ENCODE measurements at places on chromosomes 16 and 17.

DNA sequence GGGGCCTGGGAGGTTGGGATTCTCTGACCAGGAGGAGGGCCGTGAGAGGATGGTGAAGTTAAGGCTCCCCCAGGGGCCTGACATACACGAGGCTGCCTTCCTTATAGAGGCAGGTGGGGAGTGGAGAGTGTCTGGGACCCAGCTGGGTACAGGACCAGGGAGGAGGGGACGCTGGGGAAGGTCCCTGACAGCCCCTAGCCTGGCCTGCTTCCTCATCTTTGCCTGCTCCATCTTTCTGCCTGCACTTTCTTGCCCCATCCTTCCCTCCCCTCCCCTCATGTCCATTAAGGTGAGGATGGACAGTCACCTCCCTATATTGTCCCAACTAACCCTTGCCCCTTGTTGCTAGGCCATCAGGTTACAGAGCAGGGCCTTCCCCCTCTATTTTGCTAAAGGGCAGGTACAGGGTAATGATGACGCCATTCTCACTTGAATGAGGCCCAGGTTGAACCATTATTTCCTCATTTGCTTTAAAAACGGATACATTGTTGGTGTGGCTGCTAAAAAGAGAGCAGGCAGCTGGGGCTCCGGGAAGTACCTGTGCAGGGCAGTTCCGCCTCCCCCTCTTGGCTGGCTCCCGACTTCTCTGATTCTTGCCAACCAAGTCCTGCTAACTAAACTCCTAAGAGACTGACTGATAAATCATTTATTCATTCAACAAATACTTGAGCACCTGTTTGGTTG is 1.3 kb downstream of the C17orf99 start:
- DNase-seq: no peak

DNA sequence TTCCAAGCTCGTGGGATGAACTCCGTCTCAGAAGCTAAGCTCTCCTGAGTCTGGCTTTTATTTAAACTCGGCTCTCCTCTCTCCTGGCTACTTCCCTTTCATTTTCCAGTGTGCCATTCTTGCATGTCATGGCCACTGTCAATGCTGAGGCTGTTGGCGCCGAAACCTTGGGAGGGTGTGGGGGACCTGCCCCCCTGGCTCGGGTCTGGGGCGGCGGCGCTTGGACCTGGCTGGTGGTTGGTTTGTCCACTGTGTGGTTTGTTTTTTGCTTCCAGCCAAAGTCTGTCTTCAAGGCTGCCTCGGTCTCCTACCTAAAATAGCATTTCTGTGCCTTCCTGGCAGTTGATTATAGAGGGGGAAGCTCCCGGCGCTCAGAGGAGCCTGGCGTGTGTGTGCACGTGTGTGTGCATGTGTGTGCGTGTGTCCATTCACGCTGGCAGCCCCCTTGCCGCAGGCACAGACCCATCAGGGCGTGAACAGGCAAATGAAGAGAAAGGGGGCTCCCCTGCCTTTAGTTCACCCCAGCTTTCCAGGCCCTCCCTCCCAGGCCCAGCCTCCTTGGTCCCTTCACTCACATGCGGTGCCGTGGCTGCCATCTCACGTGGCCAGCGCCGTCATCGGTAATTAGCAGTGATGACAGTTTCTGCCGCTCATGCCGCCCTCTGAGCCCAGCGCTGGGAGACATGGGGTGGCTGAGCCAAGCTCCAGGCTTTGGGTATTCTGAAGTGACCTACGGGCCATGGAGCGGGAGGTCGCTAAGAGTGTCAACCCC is 179.9 kb downstream of the SEC14L1 start:
- DNase-seq: no peak

DNA sequence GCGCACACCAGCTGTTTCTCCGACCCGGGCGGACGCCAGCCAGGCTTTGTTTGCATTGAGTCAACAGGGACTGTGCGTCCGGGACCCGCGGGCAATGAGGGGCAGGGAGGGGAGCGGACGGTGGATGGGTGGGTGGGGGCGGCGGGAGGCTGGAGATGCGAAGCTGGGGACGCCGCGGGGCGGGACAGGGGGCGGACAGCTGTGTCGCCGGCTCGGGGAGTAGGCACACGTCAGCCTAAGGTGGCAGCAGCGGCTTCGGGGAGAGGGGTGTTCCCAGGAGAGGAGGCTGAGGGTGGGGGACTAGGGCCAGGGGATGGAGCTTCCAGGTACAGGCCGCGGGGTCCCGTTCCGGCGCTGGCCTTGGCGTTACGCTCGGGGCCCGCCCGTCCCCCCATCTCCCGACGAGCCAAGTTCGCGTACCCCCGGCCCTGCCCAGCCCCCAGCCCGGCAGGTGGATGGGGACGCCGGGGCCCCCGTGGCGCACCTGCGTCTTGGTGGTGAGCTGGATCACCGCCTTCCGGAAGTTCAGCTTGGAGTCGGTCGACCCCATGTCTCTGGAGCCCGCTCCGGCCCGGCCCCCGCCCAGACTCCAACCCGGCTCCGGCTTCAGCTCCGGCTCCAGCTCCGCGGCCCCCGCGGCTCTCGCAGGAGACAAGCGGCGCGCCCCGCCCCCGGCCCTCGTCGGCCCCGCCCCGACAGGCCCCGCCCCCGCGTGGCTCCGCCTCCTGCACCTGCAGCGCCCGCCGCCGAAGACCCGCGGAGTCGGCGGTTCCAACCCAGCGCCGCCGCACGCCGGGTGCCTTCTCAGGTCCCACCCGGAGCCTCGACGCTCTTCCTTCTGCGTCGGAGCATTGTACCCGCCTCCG is at the start of gene HID1:
TSS of gene HID1 (minus strand) at position 653 of the 866 bp plus-strand sequence. CDS start at position 550, 103 bp downstream.
- DNase-seq: peak; percentile 69

DNA sequence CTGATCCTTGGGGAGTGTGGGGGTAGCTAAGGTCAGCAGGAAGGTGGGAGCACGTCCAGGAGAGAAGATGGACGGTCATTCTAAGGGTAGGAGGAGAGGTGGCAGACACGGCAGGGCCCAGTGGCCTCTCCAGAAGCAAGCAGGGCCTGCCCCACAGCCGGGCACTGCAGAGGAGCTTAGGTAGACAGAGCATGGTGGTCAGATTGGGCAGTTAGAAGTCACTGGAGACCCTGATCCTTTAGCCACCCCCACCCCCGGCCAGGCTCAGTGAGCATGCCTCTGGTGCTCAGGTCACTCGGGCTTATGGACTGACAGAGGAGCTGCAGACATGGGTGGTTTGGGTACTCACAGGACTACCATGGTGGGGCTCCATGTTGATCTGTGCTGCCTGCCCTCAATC is 26.3 kb downstream of the NLRP1 start:
- DNase-seq: no peak

- no peak for DNase-seq
Measured at GRCh38 chr16:84307209-84307954, 12.7 kb downstream of the WFDC1 start.

DNA sequence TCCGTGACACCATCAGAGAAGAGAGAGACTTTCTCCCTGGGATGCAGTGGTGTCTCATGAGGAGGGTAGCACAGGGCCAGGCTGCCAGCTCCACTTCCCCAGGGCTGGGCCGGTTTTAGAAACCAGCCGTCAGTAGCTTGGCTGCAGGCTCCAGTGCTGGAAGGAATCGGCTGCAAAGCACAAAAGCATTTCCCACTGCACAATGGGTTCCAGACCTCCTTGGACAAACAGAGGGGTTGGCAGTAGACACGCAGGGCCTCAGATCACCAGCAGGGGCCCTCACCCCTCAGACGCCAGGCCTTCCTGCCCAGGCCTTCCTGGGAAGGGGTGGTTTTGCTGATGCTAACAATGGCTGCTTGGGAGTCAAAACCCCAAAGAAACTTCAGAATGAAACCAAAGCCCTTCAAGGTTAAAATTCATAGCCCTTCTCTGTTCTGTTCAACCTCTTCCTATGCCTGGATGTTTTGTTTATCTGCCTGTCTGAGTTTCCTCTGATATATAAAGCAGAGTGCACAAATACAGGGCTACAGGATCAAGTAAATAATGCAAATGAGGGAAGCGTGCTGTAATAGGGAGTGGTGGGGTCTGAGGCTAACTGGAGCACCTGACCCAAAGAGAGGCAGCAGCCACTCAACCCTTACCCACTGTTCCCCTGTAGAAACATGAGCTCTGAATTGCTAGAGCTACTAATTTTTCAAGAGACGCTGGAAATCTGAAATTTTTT is 26.2 kb downstream of the TEKT5 start:
- DNase-seq: peak; percentile 31

GRCh38 chr17:11917415-11917814 is 79.9 kb downstream of the ZNF18 start:
- no peak for DNase-seq

- no peak for DNase-seq
Measured at GRCh38 chr16:1877804-1878203, 5.8 kb upstream of the MEIOB start.

GRCh38 chr17:73237714-73238113 is 24.0 kb downstream of the CPSF4L start:
- no peak for DNase-seq

DNA sequence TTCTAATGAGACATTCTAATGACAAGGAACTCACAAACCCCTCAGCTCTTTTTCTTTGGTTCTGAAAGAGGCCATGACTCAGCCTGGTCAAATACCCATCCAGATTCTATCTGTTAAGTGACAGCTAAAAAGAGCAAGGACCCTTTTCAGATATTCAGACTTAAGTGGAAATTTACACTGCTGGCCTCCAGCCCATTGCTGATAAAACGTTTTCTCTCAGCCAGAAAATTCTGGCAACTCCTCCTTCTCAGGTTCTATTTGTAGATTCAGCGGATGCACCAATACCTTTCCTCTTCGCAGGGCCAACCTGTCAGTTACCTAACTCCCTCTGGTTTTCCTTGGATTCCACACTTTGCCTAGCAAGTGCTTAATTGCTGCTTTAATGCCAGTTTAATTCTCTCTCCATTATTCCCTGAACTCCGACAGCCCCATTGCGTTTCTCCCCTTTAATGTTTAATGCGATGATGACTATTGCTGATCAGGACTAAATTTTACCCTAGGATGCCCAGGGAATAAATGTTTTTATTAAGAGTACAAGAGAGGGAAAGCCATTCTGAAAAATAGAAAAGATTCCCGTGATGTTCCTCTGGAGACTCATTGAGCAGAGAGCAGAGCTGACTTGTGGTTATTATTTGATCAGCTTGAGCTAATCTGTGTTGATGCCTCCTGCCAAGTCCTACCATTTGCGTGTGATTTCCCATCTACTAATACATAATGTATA is 35.9 kb upstream of the TOM1L1 start:
- DNase-seq: no peak

DNA sequence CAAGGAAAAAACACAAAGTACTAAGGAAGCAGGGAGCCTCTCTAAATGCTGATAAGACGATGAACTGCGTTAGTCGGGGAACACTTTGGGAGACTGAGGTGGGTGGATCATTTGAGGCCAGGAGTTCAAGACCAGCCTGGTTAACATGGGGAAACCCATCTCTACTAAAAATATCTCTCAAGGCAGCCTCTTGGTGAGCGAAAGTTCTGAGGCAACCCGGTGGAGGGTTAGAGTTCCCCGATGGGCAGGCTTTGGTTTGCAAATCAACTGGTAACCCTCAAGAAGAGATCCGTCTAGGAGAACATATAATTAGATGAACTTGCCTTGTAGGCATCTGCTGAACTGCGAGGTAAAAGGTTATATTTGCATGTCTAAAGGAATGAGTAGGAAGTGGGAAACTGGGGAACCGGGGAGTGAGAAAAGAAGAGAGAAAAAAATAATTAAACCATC is 44.6 kb downstream of the WSB1 start:
- no peak for DNase-seq

DNA sequence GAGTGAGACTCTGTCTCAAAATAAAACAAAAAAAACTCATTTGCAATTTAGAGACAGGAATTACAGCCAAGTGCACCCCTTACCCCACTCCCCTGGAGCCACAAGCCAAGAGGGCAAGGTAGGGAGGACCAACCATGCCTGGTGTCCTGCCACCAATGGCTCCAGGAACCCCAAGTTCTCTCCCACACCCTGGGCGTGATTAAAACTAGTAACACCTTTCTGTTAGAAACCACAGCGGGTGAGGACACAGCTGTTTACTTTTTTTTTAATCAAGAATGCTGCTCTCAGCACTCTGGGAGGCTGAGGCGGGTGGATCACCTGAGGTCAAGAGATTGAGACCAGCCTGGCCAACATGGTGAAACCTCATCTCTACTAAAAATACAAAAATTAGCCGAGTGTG is 38.1 kb downstream of the ANKRD11 start:
- no peak for DNase-seq

DNA sequence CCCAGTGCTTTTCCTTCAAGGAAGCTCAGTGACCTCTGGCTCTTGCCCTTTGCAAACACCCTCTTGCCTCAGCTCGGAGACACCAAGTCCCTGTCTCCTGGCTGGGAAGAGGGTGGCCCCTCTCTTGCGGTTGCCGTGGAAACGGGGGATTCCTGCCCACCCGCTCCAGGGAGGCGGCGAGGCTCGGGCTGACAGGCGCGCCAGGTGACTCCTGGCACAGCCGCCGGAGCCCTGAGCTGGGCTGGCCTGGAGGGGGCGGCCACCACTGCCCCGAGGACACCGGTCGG is 71.4 kb downstream of the ABR start:
- DNase-seq: no peak

- DNase-seq: peak; percentile 76
Measured at GRCh38 chr16:10616756-10617640, 36.6 kb upstream of the EMP2 start.

GRCh38 chr17:38877130-38877851 is 7.4 kb downstream of the LASP1 start:
- no peak for DNase-seq

- DNase-seq: peak; percentile 67
Measured at GRCh38 chr16:4176906-4177417, 60.7 kb upstream of the ADCY9 start.

DNA sequence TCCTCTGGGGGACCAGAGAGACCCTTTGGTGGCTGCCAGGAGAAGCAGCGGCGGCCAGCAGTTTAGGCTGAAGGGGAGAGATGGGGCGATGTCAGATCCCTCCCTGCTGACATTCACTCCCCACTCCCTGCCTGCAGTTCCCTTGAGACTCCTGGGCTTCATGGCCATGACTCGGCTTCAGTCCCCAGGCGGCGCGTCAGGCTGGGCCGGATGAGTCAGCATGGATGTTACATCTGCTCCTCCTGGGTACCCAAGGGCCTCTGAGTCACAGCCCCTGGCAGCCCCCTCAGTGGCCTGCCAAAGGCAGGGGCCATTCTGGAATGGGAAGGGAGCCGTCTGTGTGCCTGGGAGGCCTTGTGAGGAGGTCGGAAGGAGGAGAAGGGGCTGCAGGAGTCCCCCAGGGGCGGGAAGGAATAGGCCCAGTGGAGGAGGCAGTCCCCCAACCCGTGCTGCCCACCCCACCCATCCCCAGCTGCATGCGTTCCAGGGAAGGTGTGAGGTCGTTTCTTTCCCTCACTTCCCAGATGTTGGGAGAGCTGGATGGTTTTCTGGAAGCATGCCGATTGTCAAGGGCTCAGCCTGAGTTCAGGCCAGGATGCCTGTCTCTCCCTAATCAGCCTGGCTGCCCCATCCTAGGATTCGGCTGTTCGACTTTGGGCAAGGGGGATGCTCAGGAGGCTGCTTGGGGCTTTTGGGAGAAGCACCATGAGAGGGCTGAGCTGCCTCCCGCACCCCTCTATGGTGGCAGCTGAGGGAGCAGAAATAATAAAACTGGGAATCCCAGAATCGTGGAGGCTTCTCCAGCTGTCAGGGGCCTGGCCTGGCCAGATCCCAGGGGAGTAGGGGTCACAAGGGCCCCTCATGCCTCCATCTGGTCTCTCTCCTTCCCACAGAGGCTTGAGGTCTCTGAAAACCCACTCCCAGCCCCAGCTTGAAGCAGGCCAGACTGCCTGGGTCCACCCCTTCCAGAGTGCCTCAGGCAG is 9.7 kb downstream of the RHBDL3 start:
- DNase-seq: peak; percentile 52
